Uterus (tissue), 4 donors: ENCODE measurements at places on chromosomes 6 and 20. TPM values are rescaled to one million over a fixed set of nuclear protein-coding genes. Genes with fewer than 3 reads are reported as not detected.

The POU5F1 gene
- total RNA-seq, result not detected

DNA sequence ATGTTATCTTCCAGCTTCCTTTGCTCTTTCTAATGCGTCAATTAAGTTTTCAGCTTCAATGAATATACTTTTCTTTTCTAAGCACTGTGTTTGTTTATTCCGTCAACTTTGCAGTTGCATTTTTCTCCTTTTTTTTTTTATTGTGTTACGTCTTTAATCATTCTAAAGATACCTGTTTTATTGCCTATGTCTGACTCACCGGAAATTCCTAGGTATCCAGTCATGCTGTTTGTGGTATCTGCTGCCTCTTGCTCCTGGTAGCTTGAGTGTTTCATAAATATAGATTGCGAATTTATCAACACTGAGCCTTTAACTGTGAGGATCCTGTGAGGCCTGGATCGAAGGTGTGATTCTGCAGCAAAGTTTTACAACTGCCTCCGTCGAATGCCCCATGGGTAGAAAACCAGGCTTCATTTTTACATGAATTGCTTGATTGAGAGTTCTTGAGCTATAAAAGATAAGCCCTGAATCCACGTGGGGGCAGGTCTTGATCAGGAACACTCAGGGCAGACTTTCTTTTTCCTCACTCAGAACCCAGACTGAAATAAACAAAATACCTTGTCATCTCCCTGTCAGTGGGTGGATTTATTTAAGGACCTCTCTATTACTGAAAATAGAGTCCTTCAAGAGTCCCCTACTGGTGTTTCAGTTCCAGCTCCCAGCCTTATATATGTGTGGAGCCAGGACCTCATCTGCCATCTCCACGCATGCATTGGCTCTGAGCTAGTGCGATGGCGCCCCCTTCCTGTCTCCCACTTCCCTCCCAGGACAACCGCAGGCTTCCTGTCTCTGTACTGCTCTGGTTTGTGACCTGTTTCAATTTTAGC lies 60.1 kb upstream of the LRRC1 start:
- no peak for DNase-seq

DNA sequence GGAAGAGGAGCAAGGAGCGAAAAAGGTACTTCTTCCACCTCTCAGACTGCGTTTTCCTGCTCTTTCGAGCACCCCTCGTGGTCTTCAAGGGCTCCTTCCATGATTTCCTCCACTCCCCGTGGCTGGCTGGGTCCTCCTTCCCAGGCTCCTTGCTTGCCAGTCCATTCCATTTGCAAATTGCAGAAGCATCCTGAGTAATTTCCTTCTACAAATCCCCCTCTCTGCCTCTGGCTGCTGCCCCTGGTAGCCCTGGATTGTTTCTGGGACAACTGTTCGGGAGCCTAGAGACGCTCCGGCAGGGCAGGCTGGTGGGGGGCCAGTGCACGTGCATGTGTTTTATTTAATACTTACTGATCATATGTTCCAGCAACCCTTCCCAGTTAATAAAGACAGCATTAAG lies 173.1 kb downstream of the ZMYND8 start:
- DNase-seq, result no peak

DNA sequence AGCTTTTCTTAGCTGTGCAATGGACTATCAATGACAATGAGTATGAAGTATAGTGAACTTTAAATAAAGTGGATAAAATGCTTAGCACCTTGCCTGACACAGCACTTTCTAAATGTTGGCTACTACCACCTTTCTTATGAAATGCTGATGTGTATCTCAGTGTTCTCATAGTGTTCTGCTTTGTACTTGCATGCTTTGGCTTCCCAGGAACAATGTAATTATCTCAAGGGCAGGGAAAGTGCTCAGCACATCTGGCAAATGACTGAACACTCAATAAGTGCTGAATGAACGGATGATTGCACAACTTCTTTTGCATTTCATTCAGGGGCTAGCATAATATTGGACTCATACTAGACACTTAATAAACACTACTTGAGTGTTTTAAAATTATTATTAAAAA lies 28.2 kb upstream of the NOX3 start:
- no peak for DNase-seq

GRCh38 chr20:49704932-49705336 lies 8.7 kb downstream of the B4GALT5 start:
- DNase-seq, result no peak

GRCh38 chr6:168964138-168964835 lies 289.4 kb downstream of the THBS2 start:
- no peak for DNase-seq

The LY6G6C gene
- 1.4 TPM for total RNA-seq

GRCh38 chr20:57080796-57081195 lies 185.6 kb downstream of the BMP7 start:
- DNase-seq, result no peak

The TNFRSF6B gene
- 0.83 TPM for total RNA-seq

- DNase-seq, result no peak
These were observed 104.7 kb upstream of the IFNGR1 start for GRCh38 chr6:137323860-137324259.

GRCh38 chr6:165573671-165574070 lies 89.4 kb downstream of the PDE10A start:
- peak; percentile 65 for DNase-seq
